ENCODE measurements at places on chromosomes 1 and 21.

GRCh38 chr1:167136191-167136614 lies 42.3 kb downstream of the STYXL2 start:
- DNase-seq = peak; percentile 37

GRCh38 chr1:151968058-151968457 lies 25.6 kb downstream of the S100A10 start:
- DNase-seq = no peak

DNA sequence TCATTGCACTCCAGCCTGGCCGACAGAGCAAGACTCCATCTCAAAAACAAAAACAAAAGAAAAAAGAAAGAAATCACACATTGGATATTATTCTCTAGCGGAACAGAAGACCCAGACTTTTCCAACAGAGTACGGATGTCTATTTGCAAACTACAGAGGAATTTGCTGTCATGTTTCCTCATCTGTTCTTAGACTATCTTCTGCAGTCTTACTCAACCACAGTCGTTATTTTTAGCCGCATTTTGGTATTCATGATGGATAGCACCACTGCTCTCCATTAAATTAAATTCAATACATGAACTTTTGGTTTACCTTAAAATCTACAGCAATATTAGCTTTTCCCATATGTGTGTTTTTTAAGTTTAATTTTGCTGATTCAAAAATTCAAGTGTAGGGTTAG lies 14.2 kb upstream of the HEATR1 start:
- no peak for DNase-seq

DNA sequence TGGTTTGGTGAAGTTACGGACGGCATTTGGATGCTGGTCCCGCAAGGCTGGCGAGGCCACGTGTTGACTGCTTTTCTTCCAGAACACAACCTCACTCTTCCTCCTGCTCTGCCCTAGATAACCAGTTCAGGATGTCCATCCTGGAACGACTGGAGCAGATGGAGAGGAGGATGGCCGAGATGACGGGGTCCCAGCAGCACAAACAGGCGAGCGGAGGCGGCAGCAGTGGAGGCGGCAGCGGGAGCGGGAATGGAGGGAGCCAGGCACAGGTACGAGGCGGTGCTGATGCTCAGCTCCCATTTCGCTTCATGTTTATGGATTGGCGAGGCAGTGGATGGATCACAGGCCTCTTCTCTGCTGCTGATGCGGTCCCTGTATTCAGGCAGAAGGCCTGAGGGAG lies 38.8 kb upstream of the VAMP3 start:
- no peak for DNase-seq

GRCh38 chr21:33380483-33380998 lies 22.7 kb upstream of the IFNGR2 start:
- DNase-seq = no peak

DNA sequence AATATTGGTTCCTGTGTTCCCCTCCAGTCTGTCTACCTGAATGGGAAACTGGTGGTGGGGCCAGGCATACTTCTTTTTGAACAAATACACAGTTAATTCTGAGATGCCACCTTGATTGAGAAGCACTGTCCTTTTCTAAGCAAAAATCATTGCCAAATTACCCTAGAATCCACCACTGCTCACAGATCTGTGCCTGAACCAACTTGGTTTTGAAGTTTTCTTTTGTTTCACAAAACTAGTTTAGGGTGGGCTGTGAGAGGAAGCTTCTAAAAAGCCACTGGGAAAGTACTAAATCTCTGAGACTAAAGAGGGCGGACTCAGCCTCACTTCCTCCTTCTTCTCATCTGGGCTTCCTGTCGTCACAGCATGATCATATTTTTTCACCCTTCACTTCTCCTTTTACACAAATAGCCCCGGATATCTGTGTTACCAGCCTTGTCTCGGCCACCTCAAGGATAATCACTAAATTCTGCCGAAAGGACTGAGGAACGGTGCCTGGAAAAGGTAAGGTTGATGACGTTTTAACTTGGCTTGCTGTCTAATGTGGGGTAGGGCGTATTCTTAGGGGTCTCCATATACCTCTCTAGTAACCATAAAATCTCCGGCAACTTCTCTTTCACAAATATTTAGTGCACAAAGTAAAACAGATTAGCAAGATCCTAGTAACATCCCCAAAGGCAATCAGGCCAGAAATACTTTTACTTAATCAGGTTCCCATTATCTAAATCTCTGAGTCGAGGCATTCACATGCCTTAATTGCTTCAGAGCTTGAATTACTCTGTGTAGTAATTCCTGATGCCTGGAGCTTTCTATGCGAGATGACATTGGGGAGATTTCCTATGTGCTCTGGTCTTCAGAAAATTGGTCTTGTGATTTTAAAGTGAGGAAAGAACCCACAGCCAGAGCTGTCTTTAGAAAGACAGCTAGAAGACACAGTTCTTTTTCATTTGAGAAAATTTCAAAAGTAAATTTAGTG lies at the start of gene CD53:
Gene CD53, plus strand, starts transcription at position 404 of the 976 bp plus-strand sequence. CDS start 18,261 bp downstream, outside the sequence.
- no peak for DNase-seq

GRCh38 chr1:56831871-56832693 lies 12.9 kb upstream of the FYB2 start:
- DNase-seq = no peak

DNA sequence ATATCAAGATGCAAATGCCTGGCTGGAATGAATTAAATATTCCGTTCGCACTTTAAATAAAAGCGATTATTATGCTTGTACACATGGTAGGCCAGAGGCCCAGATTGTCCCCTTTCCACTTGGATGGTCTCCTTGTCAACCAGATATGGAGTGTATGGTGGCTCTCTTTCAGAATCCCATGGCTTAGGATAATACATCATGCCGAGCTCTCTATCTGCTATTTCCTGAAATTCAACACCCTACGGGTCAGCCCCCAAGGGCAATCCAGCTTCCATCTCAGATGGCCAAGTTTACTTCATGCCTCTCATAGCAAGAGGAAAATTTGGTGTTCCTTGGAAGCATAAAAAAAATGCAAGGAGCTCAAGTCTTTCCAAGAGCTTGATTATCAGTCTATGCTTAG lies 25.4 kb upstream of the FMO1 start:
- no peak for DNase-seq

- no peak for DNase-seq
These were observed 1.5 kb downstream of the CACHD1 start for GRCh38 chr1:64471218-64472039.

DNA sequence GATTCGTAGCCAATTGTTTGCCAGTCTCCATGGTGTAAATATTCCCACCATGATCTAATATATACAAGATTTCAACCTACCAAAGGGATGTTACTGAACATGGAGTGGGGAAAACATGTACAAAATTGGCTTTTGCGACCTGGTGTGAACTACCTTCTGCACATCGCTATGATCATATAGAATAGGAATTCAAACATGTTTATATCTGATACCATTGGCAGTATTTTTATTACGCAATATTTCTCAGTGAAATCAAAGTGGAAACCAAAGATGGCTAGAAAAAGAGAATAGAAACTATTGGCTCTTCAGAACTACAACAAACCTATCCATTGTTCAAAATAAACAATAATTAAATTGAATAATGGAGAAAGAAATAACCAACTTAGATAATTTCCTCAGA lies 285.1 kb downstream of the TPR start:
- DNase-seq = no peak

GRCh38 chr1:119409731-119410130 lies 5.2 kb upstream of the HSD3B2 start:
- no peak for DNase-seq

GRCh38 chr1:154940213-154940560 lies 3.7 kb upstream of the PMVK start:
- DNase-seq = no peak

GRCh38 chr1:205395616-205396015 lies 26.2 kb downstream of the LEMD1 start:
- no peak for DNase-seq

GRCh38 chr1:81409780-81410274 lies 390.9 kb upstream of the ADGRL2 start:
- DNase-seq = no peak

DNA sequence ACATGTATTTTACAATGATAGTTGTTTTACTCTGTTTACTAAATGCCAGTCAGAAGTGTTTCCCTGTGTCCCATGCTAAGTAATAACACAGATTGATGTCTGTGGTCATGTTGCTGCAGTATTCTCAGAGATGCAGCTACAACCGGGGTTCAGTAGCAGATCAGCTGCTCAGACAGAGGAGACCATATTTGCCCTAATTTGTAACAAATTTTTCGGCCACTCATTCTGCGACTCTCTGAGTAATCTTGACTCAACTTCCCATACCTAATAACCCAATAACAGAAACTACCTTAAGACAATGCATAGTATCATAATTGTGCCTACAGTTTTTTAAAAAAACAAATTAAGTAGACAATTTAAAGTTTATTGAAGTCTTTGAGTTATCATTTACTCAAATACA lies 32.6 kb downstream of the NIBAN1 start:
- no peak for DNase-seq

GRCh38 chr1:28986306-28986910 lies 72.0 kb downstream of the EPB41 start:
- no peak for DNase-seq

DNA sequence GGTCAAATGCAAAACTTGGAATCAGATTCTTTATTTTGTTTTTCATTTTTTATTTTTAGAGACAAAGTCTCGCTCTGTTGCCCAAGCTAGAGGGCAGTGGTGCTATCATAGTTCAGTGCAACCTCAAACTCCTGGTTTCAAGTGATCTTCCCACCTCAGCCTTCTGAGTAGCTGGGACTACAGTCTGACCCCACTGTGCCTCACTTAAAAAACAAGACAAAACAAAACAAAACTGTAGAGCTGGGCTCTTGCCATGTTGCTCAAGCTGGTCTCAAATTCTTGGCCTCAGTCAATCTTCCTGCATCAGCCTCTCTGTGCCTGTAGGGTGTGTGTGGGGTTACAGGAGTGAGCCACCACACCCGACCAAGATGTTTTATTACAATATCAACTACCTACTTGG lies 396.0 kb upstream of the USP24 start:
- DNase-seq = no peak

DNA sequence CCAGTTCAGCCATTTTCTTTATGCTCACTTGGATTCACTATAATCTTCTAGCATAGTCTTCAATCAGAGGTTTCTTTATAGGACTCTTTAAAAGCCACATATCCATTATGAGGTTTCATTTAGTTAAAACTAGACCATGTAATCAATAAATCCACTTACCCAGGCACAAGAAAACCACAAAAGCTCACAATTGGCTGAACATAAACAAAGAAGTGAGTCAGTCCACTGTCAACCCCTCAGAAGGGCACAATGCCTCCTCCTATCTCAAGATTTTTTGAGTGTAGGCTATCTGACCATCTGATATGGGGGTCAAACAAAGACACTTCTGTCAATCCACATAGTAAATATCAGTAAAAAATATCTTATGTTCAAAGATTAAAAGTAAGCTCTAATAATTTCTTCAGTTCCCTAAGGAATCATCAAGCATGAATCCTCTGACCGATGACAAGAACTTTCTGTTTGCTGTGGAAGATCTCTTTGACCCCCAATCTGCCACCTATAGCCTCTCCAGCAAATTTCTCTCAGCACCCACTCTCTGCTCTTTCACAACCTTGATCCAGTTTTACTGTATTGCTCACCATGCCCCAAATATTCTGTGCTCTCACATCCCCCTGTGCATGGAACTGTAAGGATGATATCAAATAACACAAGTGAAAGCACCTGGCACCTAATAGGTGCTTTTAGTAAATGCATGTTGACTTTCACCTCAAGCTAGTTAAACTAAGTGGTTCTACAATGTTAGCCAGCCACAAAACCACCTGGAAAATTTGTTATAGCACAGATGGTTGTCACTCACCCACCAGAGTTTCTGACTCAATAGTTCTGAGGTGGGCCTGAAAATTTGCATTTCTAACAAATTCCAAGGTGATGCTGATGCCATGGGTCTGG lies 16.7 kb downstream of the RAB3B start:
- peak; percentile 79 for DNase-seq

- no peak for DNase-seq
These were observed 170.6 kb downstream of the HUNK start for GRCh38 chr21:32043458-32043857.

- DNase-seq = no peak
These were observed 34.5 kb downstream of the BTG3 start for GRCh38 chr21:17578162-17578561.

- DNase-seq = peak; percentile 47
These were observed 15.8 kb downstream of the UBE2G2 start for GRCh38 chr21:44785620-44786335.
